ENCODE measurements at places on chromosomes 4 and X. TPM values are rescaled to one million over a fixed set of nuclear protein-coding genes. Genes with fewer than 3 reads are reported as not detected.

EOLA2 gene
- 21.2 TPM for total RNA-seq

AMTN gene
- not detected for total RNA-seq

COL4A6 gene
- total RNA-seq: 2.0 TPM

SLC49A3 gene
- 2.1 TPM for total RNA-seq

RS1 gene
- not detected for total RNA-seq

ADGRL3 gene
- 0.15 TPM for total RNA-seq

ATP8A1 gene
- total RNA-seq: 0.45 TPM

ODAPH gene
- total RNA-seq: not detected

PAGE2 gene
- not detected for total RNA-seq

ARHGAP4 gene
- 3.7 TPM for total RNA-seq

Measured in bronchus fibroblast of lung (primary cell).